Liver (tissue), 10 donors: ENCODE measurements at places on chromosomes 1 and 21.

GRCh38 chr21:38307771-38308531, 51.2 kb downstream of the KCNJ15 start:
- DNase-seq = no peak

- no peak for DNase-seq
These were observed 9.6 kb upstream of the BGLAP start for GRCh38 chr1:156232201-156232894.

- no peak for DNase-seq
These were observed 278.2 kb downstream of the USP25 start for GRCh38 chr21:16007943-16008342.

DNA sequence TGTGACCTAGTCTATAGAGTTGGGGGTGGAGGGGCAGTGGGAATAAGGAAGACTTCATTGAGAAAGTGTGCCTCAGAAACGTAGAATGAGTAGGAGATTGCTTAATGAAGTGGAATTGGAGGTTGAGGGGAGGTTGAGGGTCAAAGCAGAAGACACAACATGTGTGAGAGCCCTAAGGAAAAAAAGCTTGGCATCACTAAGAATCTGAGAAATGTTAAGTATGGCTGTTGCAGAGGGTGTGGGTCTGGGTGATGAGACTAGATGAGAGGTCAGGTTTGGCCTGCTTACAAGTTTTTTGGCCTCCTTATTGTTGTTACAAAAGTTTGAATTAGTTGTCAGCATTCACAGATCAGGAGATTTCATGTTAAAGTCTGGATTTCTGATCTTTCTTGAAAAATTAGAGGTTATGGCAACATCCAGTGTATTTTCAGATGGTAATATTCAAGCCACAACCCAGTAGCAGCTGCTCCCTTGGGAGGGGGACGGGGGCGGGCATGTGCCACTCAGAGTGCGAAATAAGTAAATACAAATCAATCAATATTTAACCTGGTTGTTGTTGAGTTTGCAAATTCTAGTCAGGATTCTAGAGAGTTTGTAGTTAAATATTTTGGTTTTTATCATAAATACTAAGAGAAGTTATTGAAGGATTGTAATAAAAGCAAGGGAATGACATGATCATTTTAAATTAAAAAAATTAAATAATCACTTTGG, 4.3 kb downstream of the MAN1A2 start:
- no peak for DNase-seq

- no peak for DNase-seq
These were observed 46.6 kb downstream of the FCRL5 start for GRCh38 chr1:157505481-157506272.

DNA sequence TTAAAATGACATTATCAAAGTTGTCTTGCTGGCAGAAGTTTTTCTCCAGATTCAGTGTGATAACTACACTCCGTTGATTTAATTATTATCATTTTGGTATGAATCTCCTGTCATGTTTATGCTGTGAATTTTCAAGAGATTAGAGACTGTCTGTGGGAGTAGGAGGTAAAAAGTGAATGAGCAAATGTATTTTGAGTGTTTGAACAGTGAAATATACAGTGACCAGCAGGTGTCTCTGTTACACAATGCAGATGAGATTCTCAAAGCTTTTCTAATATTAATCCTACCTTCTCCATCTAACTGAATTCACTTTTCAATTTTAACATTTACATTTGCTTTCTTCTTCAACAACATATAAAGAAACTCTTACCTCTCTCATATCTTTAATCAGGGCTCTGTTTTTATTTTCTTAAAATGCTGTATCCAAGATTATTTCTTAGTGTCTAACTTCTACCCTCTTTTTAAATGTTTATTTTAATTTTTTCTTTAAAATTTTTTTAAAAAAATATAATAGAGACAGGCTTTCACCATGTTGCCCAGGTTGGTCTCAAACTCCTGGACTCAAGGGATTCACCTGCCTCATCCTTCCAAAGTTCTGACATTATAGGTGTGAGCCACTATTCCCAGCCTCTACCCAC, 20.9 kb upstream of the HSPA13 start:
- no peak for DNase-seq

DNA sequence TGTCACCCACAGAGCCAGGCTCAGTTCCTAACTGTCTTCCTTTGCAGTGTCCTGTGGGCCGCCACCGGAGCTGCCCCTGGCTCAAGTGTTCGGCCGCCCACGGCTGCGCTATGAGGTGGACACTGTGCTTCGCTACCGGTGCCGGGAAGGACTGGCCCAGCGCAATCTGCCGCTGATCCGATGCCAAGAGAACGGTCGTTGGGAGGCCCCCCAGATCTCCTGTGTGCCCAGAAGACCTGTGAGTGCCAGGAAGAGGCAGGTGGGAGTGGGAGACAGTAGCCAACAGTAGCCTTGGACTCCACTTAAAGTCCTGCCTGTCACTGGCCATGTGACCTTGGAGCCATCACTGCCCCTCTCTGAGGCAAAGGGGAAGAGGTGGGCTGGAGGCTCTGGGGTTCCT, 16.6 kb downstream of the BCAN start:
- no peak for DNase-seq

GRCh38 chr21:31442339-31442738, 98.3 kb upstream of the TIAM1 start:
- no peak for DNase-seq

GRCh38 chr1:34858901-34859445, 576 bp downstream of the SMIM12 start:
- DNase-seq = no peak

- no peak for DNase-seq
These were observed 55.9 kb downstream of the ZBTB18 start for GRCh38 chr1:244106837-244107493.

DNA sequence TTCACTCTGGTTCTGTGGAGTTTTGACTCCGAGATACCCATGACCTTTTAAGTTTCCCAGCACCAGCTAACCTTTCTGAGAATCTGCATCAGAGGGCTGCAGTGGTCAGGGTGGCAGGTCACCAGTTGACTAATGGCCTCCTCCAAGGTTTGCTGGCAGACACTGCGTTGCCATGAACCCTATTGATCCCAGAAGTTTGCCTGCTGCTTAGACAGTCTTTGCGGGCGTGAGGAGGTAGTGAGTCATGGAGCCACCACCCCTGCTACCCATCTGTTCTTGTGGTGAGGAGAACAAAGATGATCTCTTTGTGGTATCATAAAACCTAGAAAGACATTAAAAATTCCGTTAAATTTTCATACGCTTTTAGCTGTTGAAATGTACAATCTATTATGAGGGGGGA, 180.4 kb downstream of the FGGY start:
- DNase-seq = no peak

DNA sequence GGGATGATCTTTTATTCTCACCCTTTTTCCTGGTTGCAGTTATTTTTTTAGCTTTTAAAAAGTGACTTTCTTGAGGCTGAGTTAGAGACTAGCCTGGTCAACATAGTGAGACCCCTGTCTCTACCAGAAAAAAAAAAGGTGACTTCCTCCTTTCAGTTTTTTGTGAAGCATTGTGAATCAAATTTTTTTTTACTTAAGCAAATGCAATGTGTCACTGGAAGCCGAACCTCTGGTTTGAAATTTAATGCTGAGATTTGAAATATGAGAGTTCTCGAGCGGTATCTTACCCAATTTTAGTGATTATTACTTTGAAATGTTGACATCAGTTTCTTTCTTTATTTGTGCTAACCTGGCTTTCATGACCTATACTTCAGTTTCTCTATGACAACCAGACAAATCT, 3.6 kb downstream of the CAP1 start:
- DNase-seq = no peak

DNA sequence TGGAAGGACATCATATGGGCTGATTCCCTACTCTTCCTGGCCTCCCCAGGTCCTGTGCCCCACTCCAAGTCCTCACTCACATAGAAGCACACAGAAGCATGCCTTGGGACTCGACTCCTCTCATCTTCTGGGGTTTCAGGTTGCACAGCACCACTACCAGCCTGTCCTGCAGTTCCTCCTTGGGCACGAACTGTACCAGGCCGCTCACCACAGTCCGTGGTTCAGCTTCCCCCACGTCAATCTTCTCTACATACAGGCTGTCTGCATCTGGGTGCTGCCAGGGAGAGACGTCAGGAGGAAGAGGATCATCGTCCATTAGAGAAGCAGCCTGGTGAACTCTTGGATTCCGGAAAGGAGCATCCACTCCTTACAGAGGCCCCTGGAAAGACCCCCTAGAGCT, 37.2 kb downstream of the YARS1 start:
- DNase-seq = no peak

DNA sequence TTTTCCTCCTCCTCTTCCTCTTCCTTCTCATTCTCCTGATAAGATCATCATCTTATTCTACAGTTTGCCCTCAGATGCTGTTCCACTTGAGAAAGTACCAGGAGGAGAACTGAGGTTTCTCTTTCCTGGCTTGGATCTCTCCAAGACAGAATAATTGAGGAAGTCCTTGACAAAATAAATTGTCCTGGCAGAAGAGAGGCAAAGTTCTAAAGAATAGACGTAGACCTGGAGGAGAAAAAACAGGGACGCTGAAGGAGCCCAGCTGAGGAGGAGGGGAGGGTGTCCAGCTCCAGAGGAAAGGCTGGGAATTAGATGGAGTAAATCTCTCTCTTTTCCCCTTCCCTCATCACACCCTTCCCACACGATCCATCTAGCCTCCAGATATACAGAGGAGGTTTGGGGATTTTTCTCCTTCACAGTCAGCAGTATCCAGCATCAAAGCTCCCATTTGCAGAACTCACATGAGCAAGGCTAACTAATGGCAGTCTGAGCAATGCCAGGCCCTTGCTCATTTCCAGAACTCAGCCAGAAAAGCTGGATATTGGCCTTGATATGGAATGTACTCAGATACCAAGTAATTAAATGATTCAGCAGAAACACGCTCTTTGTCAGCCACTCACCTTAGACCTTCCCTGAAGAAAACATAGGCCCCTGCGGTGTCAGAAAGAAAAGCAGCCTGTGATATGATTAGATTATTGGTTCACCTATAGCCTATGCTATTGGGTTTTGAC, 5.1 kb upstream of the GNG12 start:
- DNase-seq = no peak

DNA sequence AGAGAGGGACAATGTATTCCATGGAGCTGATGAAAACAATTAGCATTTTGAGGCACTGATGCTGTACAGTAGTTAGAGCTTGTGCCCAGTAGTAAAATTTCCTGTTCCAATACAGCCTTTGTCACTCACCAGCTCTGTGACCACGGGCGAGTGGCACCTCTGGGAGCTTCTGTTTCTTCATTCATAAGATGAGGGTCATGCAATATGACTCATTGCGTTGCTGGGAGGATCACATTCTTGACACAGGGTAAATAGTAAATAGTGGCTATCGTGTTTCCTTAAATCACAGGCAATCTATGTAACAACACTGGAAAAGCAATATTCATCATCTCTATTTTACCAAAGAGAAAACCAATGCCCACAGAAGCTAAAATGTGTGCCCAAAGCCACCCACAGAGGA, 4.5 kb upstream of the LRRC52 start:
- no peak for DNase-seq

DNA sequence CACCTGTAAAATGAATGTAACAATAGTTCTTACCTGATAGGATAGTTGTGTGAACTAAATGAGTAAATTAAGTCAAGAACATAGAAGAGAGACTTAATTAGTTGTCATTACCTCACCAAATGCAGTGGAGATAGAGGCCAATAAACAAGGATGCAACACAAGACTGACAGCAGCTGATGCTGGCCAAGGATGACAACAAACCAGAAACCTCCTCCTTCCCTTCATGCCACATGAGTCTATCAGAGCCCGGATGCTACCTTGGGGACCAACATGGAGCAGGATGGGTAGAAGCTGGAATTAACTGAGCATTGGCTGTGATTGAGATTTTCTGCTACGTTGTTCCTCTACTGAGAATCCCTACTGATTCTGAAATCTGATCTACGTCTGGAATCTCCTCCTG, 30.3 kb upstream of the USP1 start:
- no peak for DNase-seq

- DNase-seq = no peak
These were observed 15.9 kb downstream of the UCK2 start for GRCh38 chr1:165843304-165843703.

DNA sequence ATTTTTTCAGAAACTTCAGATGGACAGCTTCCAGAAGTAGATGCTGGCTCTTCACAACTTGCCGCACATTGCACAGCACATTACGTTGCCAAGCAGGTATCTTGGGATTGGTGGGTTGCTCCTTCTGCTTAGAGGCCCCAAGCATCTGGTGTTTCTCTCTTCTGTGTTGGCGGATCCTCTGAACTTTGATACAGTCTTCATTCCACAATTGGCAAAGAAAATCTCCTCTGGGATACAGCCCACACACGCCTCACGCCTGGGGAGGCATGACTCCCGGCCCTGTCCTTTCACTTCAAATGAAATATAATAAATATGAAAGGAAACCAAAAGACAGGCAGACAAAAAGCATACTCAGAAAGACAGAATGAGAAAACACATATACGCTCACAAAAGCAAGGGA, 72.3 kb upstream of the PPP2R5A start:
- no peak for DNase-seq

DNA sequence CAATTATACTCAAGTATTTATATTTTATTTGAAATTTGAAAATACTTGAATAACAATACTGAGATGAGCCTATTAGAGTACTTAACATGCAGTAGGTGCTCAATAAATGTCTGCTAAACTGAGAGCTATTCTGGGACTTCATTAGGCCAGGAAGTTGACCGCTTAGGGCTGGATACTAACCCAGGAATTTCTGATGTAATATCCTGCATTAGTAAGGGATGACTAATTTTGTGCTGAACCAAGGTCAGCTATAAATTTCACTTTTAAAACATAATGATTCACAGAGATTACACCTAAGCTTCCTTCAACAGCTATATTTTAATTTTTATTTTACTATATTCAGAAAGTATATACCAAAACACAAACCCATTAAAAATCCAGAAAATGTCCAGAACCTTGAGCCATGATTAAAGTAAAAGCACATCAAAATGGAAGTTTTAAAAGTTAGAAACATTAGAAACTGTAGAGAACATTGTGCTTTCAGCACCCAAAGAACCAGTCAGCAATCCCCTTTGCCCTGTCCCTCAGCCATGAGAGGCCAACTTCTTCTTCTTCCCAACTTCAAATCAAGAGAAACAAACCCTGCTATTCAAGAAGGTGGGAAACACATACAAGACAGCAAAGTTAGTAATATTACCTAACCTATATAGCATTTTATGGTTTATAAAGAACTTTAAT, 35.4 kb downstream of the WNT2B start:
- DNase-seq = no peak

GRCh38 chr1:212699104-212699624, 476 bp downstream of the BATF3 start:
- peak; percentile 37 for DNase-seq

GRCh38 chr1:235326719-235327558, 1.0 kb downstream of the ARID4B start:
- peak; percentile 59 for DNase-seq
